ENCODE measurements at places on chromosomes 5 and 9.
A peak's percentile ranks its signal among the peaks of the same experiment; 100 is the strongest.

- no peak for DNase-seq
Measured at GRCh38 chr5:103908336-103909080, 345.9 kb upstream of the NUDT12 start.

DNA sequence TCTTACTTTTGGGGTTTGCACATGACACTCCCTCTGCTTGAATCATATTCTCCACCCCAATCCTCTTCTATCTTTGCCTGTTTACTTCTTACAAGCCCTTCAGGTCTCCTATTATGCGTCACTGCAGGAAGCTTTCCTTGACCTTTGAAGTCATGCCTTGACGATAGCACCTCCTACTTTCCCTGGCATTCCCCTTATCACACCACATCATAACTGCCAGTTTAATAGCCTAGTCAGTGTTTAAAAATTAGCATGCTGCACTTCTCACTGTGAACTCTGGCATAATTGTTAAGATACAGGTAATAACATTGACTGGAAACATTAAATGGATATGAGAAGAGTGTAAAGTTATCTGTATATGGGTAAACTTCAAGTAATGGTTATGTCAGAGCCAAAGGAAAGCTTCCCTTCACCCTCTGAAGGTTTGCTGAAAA lies 37.1 kb upstream of the CEP120 start:
- DNase-seq: no peak

- DNase-seq: peak; percentile 85
Measured at GRCh38 chr5:132677191-132677590, 3.4 kb downstream of the IL4 start.

DNA sequence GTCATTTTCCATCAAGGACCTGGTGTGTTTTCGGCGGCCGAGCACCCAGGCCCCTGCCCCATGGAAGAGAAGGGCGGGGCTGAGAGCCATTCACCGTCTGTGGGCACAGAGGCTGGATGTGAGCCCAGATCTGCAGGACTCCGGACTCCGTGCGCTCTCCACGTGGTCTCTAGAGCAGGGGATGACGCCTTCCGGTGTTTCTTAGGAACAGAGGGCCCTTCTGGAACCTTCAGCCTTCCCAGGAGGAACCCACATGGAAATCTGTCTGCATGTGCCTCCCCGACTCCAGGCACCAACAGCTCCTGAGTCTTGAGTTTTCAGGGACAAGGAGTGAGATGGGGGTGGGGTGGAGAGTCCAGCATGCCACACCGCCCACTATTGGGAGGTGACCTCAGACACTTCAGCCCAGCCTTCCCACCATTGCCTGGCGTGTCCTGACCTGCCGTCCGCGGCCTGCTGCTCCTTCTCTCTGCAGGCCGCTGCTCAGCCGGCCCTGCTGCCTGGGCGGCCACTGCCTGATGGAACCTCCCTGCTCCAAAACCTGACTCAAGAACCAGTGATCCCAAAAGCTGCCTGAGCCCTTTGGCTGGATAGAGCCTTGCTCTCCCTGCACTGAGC lies 2.4 kb upstream of the RXRA start:
- no peak for DNase-seq

Data from fibroblast of skin of right biceps (primary cell).